ENCODE measurements at places on chromosomes 6 and 20.

GRCh38 chr6:11012976-11013720, 31.0 kb downstream of the ELOVL2 start:
- DNase-seq: no peak
- no peak overlapping the region for H3K27ac ChIP-seq
- no peak overlapping the region for H3K4me3 ChIP-seq
- no peaks in the 10 kb centered on the region for H3K27me3 ChIP-seq

GRCh38 chr6:3007571-3007970, 7.9 kb downstream of the NQO2 start:
- H3K4me3 ChIP-seq: no peak overlapping the region
- no peaks in the 10 kb centered on the region for H3K27me3 ChIP-seq
- H3K27ac ChIP-seq: no peak overlapping the region
- no peak for DNase-seq

- no peaks in the 10 kb centered on the region for H3K4me1 ChIP-seq
- peaks cover 6% of the 10 kb centered on the region for H3K36me3 ChIP-seq
- no peak for DNase-seq
- no peak overlapping the region for H3K27ac ChIP-seq
Measured at GRCh38 chr6:10771371-10771894, 23.8 kb downstream of the TMEM14B start.

GRCh38 chr6:165484178-165484889, 174.9 kb upstream of the C6orf118 start:
- no peak overlapping the region for H3K4me3 ChIP-seq
- DNase-seq: no peak
- no peaks in the 10 kb centered on the region for H3K27me3 ChIP-seq
- no peaks in the 10 kb centered on the region for H3K36me3 ChIP-seq
- H3K27ac ChIP-seq: no peak overlapping the region
- H3K4me1 ChIP-seq: no peaks in the 10 kb centered on the region

GRCh38 chr20:25282034-25282781, 34.3 kb downstream of the PYGB start:
- no peaks in the 10 kb centered on the region for H3K27me3 ChIP-seq
- no peak for DNase-seq
- no peaks in the 10 kb centered on the region for H3K4me1 ChIP-seq
- H3K36me3 ChIP-seq: peaks cover 85% of the 10 kb centered on the region
- H3K27ac ChIP-seq: no peak overlapping the region

DNA sequence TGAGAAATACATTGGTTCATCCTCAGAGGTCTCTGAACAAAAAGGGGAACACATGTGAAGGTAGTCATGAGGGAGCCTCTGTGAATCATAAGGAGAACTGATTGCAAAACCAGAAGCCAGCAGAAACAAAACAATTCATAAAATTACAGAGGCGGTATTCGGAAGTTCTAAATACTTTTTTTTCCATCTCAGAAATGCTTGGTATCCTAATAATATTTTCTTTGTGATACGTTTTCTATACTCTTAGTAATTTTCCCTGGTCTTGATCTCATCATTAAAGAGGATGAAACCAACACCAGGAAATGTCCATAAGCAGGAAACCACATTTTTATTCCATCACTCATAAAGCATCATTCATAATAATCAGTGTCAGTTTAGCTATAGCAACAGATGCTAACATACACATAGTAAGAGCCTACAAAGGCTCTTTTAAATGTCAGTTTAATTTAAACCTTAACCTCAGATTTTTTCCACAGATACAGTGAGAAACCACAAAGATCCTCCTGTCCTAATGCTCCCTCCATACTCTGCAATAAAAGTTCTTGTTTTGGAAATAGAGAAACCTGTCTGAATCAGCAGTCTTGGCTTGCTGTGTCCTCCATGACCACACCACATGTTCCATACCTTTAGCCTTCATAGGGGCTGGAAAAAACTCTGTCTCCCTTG, 29.2 kb downstream of the SGK1 start:
- H3K36me3 ChIP-seq: no peaks in the 10 kb centered on the region
- no peak overlapping the region for H3K4me3 ChIP-seq
- no peaks in the 10 kb centered on the region for H3K4me1 ChIP-seq
- H3K27me3 ChIP-seq: no peaks in the 10 kb centered on the region

GRCh38 chr20:2692036-2692885, at the start of gene EBF4:
TSS of gene EBF4 (plus strand) at chr20:2692780. CDS start at chr20:2693646, 866 bp downstream.
- peak; percentile 18 for DNase-seq
- H3K4me1 ChIP-seq: peaks cover 7% of the 10 kb centered on the region
- H3K36me3 ChIP-seq: no peaks in the 10 kb centered on the region
- peak within 1 kb of the TSS; percentile 67 for H3K4me3 ChIP-seq
- H3K27me3 ChIP-seq: peaks cover 71% of the 10 kb centered on the region

- H3K27me3 ChIP-seq: no peaks in the 10 kb centered on the region
- H3K36me3 ChIP-seq: no peaks in the 10 kb centered on the region
- H3K4me3 ChIP-seq: no peak overlapping the region
- no peak overlapping the region for H3K27ac ChIP-seq
Measured at GRCh38 chr20:53981130-53981529, 89.3 kb downstream of the BCAS1 start.

GRCh38 chr20:49288250-49288751, 10.4 kb upstream of the ZNFX1 start:
- H3K4me3 ChIP-seq: no peak overlapping the region
- H3K4me1 ChIP-seq: peaks cover 14% of the 10 kb centered on the region
- peak overlapping the region; percentile 0 for H3K27ac ChIP-seq

DNA sequence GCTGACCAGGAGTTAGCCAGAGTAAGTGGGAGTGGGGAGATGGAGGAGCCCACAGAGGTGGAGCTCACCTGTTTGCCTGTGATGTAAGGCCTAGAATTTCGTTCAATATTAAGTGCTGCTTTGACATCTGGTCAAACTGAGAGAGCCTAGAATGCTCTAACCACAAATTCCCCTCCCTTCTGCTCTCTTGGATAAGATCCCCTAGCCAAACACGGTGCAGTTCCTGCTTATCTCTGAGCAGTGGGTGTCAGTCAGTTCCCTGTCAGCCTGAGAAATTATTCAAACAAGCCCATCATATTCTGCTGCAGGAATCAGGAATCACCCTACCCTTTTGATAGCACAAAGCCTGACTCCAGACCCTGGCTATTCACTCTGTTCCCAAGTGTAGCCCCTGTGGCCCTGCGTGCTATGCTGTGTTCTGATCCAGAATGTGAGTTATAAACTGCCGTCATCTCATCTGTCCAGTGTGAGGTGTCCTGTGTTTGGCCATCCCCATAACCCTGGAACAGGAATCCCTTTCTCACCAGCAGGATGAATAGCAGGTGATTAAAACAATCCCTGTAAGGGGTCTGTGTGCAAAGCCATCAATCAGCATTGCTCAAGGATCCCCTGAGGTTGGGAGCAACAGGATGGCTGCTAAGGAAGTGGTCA, 31.8 kb upstream of the ZNF133 start:
- no peaks in the 10 kb centered on the region for H3K4me1 ChIP-seq
- no peak overlapping the region for H3K4me3 ChIP-seq
- no peak overlapping the region for H3K27ac ChIP-seq
- no peaks in the 10 kb centered on the region for H3K27me3 ChIP-seq
- H3K36me3 ChIP-seq: no peaks in the 10 kb centered on the region

GRCh38 chr6:20533746-20534294, 437 bp upstream of the CDKAL1 start:
- H3K27me3 ChIP-seq: no peaks in the 10 kb centered on the region
- no peaks in the 10 kb centered on the region for H3K36me3 ChIP-seq
- no peak for DNase-seq
- H3K4me3 ChIP-seq: no peak overlapping the region
- H3K27ac ChIP-seq: no peak overlapping the region

DNA sequence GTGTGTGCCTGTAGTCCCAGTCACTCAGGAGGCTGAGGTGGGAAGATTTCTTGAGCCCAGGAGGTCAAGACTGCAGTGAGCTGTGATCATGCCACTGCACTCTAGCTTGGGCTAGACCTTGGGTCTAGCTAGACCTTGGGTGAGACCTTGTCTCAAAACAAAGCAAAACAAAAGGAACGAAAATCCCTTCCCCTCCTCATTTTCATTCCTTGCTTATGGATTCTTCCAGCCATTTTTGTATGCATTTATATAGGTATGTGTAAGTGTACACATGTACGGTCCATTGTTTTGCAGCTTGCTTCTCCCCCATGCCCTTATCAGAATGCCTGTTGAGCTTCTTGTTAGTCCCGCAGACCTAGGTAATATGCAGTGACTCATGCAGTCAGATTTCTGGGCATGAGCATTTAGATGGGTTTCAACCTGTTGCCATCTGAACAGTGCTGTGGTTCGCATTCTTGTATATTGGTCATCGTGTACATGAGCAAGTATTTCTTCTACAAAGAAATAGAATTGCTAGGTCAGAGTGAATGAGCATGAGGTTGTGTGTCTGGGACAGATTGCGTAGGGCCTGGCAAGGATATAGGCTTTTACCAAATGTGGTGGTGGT, 73.2 kb downstream of the ATRN start:
- H3K27me3 ChIP-seq: no peaks in the 10 kb centered on the region
- no peaks in the 10 kb centered on the region for H3K36me3 ChIP-seq
- H3K4me1 ChIP-seq: no peaks in the 10 kb centered on the region
- DNase-seq: peak; percentile 96

DNA sequence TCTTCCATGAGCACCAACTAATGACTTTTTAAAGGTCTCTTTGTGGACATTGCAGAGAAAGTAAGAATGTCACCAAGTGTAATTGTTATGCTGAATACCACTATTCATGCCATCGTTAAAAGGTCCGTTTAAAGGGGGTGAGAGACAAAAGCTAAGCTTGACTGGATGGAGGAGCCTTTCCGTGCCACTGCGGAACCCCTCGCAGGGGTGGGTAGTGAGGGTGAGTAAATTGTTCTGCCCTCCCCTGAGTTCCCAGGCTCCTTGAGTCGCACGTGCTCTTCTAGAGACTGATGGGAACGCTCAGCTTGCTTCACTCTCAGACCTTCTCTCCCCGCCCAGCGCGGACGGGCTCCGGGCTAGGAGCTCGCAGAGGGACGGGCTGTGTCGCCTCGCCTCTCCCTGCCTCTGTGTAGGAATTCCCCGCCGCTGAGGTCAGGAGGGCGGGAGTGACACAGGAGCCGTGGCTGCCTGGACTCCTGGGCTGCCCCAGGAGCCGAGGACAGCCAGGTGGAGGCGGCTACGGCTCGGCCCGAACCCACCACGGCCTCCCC, 314.8 kb upstream of the QKI start:
- no peaks in the 10 kb centered on the region for H3K27me3 ChIP-seq
- no peaks in the 10 kb centered on the region for H3K4me1 ChIP-seq
- no peak for DNase-seq
- H3K27ac ChIP-seq: no peak overlapping the region

- DNase-seq: no peak
- peaks cover 2% of the 10 kb centered on the region for H3K36me3 ChIP-seq
- no peak overlapping the region for H3K4me3 ChIP-seq
- no peak overlapping the region for H3K27ac ChIP-seq
- H3K27me3 ChIP-seq: no peaks in the 10 kb centered on the region
Measured at GRCh38 chr6:71345476-71346333, 57.1 kb downstream of the OGFRL1 start.

- H3K4me1 ChIP-seq: no peaks in the 10 kb centered on the region
- no peak overlapping the region for H3K27ac ChIP-seq
- no peaks in the 10 kb centered on the region for H3K27me3 ChIP-seq
- H3K4me3 ChIP-seq: no peak overlapping the region
- no peak for DNase-seq
Measured at GRCh38 chr6:164252948-164253347, 838.4 kb downstream of the QKI start.

- H3K27ac ChIP-seq: no peak overlapping the region
- no peak overlapping the region for H3K4me3 ChIP-seq
- DNase-seq: no peak
- no peaks in the 10 kb centered on the region for H3K27me3 ChIP-seq
Measured at GRCh38 chr20:48197066-48197465, 411.8 kb upstream of the SULF2 start.

DNA sequence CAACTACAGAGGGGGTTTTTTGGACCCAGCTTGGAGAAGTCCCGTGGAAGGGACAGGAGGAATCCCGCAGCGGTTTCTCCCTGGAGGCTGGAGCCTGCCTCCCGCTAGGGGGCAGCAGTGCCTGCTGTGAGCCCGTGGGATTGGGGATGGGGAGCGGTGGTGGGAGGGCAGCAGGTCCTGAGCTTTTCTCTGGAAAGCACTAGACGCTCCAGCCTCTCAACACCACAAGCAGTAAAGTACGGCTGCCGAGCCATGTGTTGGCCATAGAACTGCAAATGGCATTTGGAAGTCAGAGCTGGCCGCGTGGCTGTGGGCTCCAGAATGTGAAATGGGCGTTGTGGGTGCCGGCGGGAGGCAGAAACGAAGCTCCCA, 47.8 kb downstream of the GMPR start:
- peak; percentile 42 for DNase-seq
- no peaks in the 10 kb centered on the region for H3K36me3 ChIP-seq
- H3K4me1 ChIP-seq: no peaks in the 10 kb centered on the region
- H3K4me3 ChIP-seq: no peak overlapping the region

GRCh38 chr20:43766385-43766784, 39.6 kb upstream of the GTSF1L start:
- no peaks in the 10 kb centered on the region for H3K36me3 ChIP-seq
- no peaks in the 10 kb centered on the region for H3K4me1 ChIP-seq
- no peak overlapping the region for H3K4me3 ChIP-seq

GRCh38 chr6:138406443-138406842, 2.4 kb downstream of the HEBP2 start:
- H3K27me3 ChIP-seq: no peaks in the 10 kb centered on the region
- H3K36me3 ChIP-seq: peaks cover 31% of the 10 kb centered on the region
- peak; percentile 36 for DNase-seq
- H3K4me3 ChIP-seq: no peak overlapping the region

DNA sequence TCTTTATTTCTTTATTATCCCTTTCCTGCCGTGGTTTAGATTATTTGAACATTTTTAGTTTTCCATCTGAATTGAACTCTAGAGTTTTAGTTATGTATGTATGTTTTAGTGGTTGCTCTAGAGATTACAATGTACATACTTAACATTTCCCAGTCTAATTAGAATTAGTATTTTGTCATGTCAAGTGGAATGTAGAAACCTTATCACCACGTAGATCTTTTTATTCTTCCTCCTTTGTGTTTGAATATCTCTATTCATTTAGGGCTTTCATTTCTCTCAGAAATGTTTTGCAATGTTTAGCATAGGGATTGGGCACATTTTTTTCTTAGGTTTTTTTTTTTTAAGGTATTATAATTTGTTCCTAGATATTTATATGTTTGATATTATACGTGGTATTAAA, 73.1 kb upstream of the EZR start:
- H3K27me3 ChIP-seq: no peaks in the 10 kb centered on the region
- H3K4me1 ChIP-seq: peaks cover 6% of the 10 kb centered on the region
- no peak overlapping the region for H3K27ac ChIP-seq
- DNase-seq: peak; percentile 46
- no peaks in the 10 kb centered on the region for H3K36me3 ChIP-seq

DNA sequence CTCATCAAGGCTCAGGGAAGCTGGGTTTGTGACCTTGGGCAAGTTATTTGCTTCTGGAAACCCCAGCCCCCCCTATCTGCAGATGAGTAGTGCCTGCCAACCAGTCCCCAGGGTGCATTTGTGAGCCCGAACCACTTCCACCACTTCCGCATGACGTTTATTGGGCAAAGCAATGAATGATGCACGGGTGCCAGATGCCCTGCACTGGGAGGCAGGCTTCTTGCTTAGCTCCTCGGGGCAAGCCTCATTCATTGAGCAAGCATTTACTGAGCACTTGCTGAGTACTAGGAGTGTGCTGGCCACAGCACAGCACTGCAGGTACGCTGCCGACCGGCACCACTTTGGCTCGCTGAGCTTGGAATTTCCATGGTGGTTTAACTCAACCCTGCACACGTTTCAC, 60.2 kb downstream of the GNAS-AS1 start:
- H3K4me3 ChIP-seq: no peak overlapping the region
- H3K27me3 ChIP-seq: no peaks in the 10 kb centered on the region
- no peaks in the 10 kb centered on the region for H3K36me3 ChIP-seq
- no peaks in the 10 kb centered on the region for H3K4me1 ChIP-seq

- H3K4me3 ChIP-seq: no peak overlapping the region
- peaks cover 9% of the 10 kb centered on the region for H3K4me1 ChIP-seq
- H3K36me3 ChIP-seq: no peaks in the 10 kb centered on the region
Measured at GRCh38 chr6:154341336-154341735, 15.3 kb downstream of the IPCEF1 start.

Data from trophoblast cell (in vitro differentiated cells and primary cell).